Activated T-cell treated with anti-CD3 and anti-CD28 coated beads, Interleukin-2, amount 50 U/mL, for 4 hours (primary cell): ENCODE measurements at places on chromosomes 11 and 22. TPM values are rescaled to one million over a fixed set of nuclear protein-coding genes. Genes with fewer than 3 reads are reported as not detected.

- no peak for DNase-seq
These were observed 30.7 kb upstream of the TOLLIP start for GRCh38 chr11:1340111-1340510.

DNA sequence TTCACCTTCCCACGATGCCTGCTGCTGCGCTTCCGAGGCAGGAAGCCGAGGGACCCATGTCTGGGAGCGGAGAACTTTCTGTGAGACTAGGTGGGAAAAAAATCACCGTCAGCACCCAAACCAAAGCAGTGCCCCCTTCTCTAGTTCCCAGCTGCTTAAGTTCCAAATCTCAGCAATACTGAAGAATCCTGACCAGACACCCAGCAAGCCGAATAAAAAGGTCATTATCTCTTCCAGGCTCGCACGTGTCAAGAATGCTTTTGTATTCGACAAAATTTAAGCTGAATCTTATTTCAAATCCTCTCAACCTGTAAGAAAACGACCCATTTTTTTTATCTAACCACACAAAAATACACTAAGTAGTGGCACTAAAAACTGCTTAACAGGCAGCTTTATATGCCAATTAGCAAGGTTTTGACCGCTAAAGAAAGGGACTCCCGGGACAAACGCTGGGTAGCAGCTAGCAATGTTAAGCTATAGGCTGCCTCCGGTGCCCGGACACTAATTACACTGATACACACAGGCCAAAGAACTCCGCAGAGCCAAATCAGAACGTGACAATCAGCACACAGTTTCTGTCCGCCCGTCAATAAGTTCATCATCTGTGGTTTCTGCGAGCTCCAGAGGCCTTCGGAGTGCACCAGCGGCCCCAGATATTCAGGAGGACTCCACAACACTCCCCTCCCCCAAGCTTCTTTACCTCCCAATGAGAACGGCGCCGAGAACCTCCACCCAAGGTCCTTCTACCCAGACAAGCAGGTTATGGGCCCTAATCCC is 728 bp downstream of the RPL3 start:
- DNase-seq: peak; percentile 36

- DNase-seq: no peak
These were observed 163.4 kb downstream of the INSC start for GRCh38 chr11:15278128-15278527.

GRCh38 chr11:66970807-66971442 is 4.2 kb upstream of the C11orf86 start:
- no peak for DNase-seq

GRCh38 chr11:11265994-11266606 is 87.0 kb downstream of the CSNK2A3 start:
- peak; percentile 49 for DNase-seq

DNA sequence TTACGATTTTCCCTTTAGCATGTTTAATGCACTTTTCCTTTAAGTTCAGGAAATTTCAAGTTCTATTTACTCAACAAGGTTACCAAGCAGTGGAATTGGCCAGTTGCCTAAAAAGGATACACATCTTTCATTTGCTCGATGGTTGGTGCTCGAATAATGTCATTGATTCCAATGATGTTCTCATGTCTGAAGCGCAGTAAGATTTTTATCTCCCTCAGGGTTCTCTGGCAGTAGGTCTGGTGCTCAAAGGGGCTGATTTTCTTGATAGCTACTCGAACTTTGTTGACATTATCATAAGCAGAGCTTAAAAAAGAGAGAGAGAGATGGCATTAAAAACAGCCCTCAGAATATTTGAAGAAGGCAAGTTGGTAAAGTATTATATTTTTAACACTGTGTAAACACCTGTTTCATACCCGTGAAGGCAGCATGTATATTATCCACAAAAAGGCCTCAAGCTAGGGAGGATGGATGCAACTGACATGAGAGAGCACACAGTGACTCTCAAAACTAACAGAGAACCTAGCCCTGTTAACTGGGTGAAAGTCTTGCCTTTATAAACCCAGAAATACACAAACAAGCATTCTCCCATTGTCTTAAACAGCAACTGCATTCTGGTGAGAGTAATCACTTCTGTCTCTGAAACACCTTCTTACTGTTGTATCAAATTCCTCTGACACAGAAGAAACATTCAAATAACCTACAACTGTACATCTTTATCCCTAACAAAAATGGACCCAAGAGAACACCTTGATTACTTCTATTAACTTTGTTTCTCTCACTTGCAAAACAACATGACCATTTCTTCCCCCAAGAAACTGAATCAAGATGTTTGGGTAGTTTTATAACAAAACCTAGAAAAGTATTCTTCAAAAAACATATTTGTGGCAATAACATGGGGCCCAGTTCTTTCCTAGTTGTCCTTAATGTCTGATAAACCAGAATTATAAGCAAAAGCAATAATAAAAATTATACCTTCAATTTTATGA is 59.6 kb downstream of the MAPK1 start:
- no peak for DNase-seq

DNA sequence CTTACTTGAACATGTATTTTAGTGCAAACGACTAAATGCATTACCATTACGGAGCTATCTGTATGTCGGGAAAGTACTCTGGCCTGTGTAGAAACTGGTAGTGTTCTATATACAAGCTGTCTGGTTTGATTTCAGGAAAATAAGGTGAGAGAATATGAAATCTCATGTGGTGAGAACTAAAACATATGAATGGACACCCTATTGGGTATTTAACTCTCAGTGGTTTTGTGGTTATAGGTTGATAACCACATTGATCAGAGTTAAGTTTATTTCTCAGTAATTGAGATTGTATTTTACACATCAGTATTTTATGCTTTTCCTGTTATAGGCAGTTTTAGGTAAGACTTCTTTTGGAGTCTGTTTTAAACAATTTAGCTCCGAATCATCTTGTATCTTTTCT is 10.4 kb downstream of the ANO5 start:
- no peak for DNase-seq

Gene NRIP3
- total RNA-seq: 1.9 TPM

Gene PRR33
- not detected for total RNA-seq

Gene PLAAT3
- total RNA-seq: 1.7 TPM

- no peak for DNase-seq
These were observed 5.0 kb upstream of the ANO1 start for GRCh38 chr11:70072861-70073755.

Gene RAB1B
- 125 TPM for total RNA-seq

Gene CBL
- 19.5 TPM for total RNA-seq

Gene SCGB2A2
- not detected for total RNA-seq

Gene ASPHD2
- total RNA-seq: 8.2 TPM

DNA sequence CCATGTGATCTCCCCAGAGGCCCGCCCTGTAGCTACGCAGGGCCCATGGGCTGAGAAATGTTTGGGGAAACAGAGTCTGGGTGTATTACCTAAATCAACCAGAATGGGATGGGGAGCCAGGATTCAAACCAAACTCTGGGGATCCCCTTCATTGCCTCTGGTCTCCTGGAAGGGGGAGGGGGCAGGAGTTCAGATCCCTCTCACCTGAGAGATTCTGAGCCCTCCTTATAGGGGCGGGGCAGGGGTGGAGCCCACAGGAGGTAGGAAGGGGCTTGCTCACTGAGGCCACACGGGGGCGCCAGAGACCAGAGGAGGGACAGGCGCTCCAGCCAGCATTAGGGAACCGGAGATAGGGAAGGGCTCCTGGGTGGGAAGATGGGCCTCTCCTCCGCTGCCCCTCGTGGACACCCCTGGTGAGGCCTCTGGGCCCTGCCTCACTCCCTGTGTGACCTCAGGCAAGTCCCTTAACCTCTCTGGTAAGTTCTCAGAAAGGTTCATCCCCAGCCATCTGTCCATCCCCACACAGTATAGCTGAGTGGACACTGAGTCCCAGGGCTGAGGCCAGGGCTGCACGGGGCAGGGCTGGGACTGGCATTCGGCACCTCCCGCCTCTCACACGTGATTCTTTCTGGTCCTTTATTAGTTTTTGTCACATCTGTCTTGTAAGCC is 2.7 kb upstream of the CDC42BPG start:
- DNase-seq: peak; percentile 95

Gene ST3GAL4
- 8.2 TPM for total RNA-seq

GRCh38 chr11:57353852-57354251 is 15.7 kb downstream of the P2RX3 start:
- no peak for DNase-seq

Gene TRIM6
- 0.14 TPM for total RNA-seq

- peak; percentile 61 for DNase-seq
These were observed 1.8 kb downstream of the ADSL start for GRCh38 chr22:40348025-40348658.

Gene CHCHD10
- 187 TPM for total RNA-seq

Gene KIF18A
- total RNA-seq: 2.9 TPM

Gene HSPB2
- total RNA-seq: not detected

DNA sequence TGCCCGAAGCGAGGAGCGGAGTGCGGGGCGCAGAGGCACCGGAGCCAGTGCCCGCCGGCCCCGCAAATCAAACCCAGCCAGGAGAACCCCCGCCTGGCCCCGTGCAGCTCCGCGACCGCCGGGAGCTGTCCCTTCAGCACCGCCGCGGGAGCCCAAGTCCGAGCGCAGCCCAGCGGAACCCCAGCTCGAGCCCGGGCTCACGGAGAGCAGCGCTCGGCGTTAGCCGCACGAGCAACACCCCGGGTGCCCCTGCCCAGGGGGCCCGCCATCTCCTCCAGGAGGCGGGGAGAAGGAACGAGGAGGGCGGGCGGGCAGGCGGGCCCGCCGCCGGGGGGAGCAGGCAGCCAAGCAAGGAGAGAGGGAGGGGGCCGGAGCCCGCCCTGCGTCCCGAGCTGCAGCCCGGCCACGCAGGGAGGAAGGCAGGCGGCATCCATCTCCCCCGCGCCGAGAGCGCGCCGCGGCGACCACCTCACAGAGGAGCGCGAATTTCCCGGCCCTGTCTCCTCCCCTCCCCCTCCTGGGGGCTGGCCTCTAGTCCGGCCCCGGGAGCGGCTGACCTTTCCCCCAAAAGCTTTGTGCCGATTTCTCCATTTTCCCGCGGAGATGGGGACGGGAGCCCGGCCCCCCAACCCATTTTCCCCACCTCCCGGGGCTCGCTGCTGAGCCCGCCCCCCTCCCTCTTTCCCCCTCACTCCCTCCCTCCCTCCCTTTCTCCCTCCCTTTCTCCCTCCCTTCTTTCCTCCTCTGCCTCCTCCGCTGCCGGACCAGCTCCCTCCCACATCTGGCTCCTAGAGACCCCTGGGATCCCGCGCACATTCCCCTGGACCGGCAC is 621 bp downstream of the KCNC1 start:
- DNase-seq: no peak

DNA sequence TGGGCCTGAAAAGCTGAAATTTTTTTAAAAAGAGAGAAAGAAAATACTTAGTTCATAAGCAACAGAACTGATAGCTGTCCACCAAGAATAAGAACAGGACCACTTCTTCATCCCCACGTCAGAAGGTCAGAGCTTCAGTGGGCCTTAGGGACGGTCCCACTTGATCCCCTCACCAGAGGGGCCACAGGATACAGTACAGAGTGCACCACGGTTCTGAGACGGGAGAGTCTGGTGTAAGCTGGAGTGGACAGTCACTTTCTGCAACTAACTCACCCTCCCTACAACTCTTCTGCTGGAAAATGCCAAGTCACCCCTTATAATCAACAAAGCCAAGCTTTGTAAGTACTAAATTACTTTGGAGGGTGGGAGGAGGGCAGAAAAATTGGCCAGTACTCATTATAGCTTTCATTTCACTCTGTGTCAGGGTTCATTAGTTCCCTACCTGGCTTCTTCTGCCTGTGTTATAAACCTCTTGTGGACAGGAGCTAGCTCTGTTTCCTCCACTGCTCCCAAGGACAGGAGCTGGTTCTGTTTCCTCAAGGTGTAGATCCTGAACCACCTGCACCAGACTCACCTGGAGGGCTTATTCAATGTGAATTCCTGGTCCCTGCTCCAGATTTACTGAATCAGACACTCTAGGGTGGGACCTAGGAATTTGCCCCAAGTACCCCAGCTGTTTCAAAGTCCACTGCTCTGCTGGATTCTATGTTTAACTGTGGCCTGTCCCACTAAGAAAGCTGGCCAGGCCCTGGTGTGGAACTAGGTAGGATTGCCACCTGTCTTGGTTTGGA is 39.6 kb downstream of the SCGB1A1 start:
- DNase-seq: no peak

- no peak for DNase-seq
These were observed 58.1 kb upstream of the BARX2 start for GRCh38 chr11:129317571-129317970.

GRCh38 chr11:13143486-13144297 is 133.9 kb upstream of the BMAL1 start:
- no peak for DNase-seq

GRCh38 chr11:130825561-130825960 is 90.7 kb downstream of the SNX19 start:
- DNase-seq: no peak

Gene FHIP1B
- total RNA-seq: 21.5 TPM

Gene TBC1D10A
- total RNA-seq: 14.0 TPM

DNA sequence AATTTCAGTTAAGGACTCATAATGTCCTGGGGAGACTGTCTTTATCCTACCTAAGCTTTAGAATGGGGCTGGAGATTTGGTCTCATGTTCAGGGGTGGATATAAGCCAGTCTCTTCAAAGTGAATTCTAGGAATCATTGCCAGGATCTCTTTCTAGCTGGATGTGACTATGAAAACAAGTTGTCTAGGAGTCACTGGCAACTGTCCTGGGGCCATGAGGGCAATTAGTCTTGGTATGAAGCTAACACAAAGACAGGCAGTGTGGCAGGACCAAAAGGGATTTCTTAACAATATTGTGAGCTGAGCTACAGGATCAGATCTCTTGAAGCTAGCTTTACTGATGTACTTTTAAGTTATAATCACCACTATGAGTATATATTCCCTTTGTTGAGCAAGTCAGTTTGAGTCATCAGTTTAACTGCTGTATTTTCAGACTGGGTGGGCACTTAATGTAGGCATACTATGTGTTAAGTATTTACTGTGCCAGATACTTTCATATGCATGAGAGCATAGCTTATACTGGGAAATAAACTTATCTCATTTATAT is 390.0 kb upstream of the CCDC90B start:
- no peak for DNase-seq

DNA sequence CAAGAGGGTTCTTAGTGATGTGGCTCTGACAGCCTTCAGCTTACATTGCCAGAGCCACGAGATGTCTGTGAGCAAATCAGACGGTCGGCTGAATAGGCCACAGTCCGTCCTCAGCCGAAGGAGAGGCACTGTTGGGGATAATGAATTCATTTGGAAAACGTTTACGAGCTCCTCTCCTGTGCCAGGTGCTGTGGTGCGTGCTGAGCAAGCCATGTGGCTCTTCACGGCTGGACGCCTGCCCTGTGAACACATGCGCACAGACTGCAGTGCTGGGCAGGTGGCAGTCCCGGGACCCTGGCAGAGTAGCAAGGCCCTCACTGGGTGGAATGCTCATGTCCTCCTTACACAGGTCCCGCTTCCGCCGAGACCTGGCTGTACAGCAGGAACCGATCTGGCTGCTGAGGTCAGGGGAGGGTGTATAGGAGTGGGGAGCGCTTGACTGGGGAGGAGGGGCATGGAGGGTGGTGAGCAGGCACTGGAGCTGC is 6.8 kb downstream of the TBC1D22A start:
- no peak for DNase-seq

Gene DDIAS
- total RNA-seq: 19.5 TPM
